ENCODE measurements at places on chromosomes 5 and 9. TPM values are rescaled to one million over a fixed set of nuclear protein-coding genes. Genes with fewer than 3 reads are reported as not detected.

DNA sequence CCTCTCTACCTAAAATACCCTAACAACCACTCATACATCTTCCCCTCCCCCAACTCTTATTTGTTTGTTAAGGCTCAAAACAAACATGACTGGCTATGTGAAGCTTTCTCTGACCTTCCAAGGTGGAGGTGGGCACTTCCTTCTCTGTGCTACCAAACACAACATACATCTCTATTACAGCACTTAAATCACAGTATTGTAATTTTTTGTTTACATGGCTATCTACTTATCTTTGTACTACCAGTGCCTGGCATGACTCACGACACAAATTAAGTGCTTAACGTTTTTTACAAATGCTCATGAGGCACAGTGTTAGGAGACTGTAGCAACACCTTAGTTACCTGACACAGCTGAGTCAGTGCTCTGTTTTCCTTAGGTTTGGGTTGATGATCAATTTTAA lies 18.6 kb downstream of the HOMER1 start:
- DNase-seq = no peak

DNA sequence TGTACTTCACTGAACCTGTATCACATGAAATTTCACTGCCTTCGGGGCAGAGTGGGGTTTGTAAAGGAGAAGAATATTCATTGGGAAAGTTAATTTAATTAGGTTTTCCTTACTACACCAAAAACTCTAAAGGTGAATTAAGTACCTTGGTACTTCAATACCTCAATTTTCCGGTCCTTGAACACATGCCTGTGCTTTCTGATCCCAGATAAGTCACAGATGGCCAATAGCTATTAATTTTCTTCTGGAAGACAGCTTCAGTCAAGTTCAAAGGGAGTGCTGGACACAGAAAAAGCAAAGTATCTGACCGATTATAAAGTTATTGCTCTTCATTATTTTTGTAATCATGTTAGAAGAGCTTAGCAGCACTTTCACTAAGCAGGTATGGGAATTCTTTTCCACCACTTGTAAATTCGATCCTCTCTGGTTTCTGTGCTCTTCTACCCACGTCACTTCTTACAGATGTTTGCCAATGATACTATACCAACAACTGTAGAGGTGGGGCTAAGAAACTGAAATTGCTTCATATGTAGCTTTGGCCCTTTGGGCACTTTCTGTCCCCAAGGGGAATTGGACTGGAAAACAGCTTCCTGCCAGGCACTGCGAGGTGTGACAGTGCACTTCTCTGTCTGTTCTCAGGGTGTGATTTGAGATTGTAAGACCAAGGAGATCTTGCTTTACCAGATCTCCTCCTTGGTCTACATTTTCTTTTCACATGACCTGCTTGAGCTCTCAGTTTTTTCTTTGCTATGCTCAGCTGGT lies 164.0 kb downstream of the CCDC192 start:
- no peak for DNase-seq

IFNB1 gene
- total RNA-seq = not detected

GRCh38 chr5:131194725-131195124 lies 24.0 kb downstream of the LYRM7 start:
- no peak for DNase-seq

DNA sequence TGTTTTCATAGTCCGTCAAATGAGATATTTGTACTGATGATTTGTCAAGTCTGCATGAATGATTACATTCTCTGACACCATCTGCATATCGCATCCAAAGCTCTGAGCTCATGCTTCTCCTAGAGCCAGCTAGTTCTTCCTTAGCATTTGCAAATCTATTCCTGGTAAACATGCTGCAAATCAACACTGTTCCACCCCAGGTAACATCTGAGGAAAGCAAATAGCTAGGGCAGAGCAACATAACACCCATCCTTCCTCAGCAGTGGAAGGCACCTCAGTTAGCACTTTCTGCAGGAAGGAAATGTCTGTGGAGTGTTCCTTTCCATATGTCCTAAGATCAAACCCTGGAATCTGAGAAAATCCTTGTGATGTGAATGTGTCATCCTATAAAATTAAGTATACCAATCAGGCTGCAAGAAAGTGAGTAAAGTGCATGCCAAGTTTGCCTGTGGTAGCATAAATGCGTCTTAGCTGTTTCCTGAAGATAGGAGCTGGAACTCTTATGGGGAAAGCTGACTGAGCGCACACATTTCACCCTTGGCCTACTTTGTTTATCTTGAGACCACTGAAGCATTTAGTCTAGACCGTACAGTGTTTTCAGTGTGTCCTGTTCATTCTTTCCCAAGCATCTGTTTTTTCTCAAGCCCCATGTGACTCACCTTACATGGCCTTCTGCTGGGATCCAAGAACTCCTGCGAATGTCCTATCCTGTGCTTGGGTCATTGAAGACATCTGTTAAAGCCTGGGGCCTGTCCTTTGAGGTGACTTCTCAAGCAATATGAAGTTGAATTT lies 50.9 kb upstream of the STARD4 start:
- DNase-seq = peak; percentile 100

- peak; percentile 93 for DNase-seq
Measured at GRCh38 chr5:122182491-122182921, 53.2 kb downstream of the ZNF474 start.

PCA3 gene
- 0.32 TPM for total RNA-seq

FXN gene
- 21.2 TPM for total RNA-seq

- DNase-seq = no peak
Measured at GRCh38 chr9:94554078-94554438, 825 bp upstream of the PCAT7 start.

DNA sequence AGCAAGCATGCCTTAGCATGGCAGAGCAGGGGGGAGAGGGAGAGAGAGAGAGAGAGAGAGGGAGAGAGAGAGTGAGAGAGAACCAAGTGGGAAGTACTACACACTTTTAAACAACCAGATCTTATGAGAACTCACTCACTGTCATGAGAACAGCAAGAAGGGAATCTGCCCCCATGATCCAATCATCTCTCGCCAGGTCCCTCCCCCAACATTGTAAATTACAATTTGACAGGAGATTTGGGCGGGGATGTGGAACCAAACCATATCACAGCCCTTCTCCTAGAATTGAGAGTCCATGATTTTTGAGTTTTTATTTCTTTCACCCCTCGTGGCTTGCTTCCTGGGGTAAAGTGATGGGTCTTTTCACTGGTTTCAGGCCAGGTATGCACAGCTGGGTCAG lies 98.8 kb downstream of the DOCK2 start:
- no peak for DNase-seq

- no peak for DNase-seq
Measured at GRCh38 chr5:158170060-158170459, 311.1 kb upstream of the CLINT1 start.

GRCh38 chr5:79436821-79437220 lies 77.1 kb downstream of the HOMER1 start:
- DNase-seq = no peak

UGT3A2 gene
- total RNA-seq = not detected

GRCh38 chr9:133075925-133076630 lies 14.3 kb downstream of the CEL start:
- no peak for DNase-seq

DNA sequence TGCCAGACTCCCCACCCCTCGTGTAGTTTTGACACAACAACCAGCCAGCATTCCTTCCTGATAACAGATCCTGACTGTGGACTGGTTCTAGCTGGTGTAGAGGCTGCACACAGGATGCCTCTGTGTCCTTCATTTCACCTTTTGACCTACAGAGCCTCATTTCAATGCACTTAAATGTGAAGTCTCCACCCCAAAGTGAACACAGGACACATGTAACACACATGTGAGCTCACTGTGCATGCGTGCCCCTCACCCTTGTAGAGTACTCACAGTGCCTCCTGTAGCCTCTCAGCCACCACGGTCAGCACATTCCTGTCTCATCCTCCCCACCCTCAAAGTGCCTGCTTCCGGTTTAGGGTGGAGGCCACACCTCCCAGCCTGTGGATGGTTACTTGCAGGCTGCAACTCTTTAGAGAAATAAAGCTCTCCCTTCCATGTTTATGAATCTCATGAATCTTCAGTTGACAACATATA lies 11.6 kb upstream of the NKD2 start:
- no peak for DNase-seq

DNA sequence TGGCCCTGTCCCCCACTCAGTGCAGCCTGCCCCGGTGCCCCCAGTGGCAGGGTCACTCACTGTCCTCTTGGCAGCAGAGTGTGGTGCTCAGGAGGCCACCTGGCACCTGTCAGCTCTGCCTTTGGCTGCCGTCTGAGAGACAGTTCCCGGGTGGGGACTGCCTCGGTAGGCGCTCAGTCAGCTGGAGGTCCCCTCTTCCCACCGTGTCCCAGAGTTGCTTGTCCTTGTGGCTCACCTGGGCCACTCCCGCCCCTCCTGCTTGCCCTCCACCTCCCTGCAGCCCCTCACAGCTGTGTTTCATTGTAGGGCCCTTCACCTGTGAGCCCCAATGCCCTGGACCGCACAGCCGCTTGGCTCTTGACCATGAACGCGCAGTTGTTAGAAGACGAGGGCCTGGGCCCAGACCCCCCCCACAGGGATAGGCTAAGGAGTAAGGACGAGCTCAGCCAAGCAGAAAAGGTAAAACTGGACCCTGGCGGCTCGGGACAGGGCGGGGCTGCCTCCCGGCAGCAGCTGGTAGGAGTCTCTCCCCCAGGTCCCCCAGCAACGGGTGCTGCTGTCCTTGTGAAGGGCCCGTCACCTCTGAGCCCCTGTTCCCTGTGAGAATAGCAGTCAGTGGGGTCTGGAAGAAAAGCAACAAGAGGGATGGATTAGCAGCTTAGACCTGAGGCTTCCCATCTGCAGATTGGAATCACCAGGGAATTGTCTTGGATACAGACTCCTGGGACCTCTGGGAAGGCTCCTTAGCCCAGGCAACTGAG lies 122.7 kb downstream of the DAB2IP start:
- DNase-seq = no peak

DNA sequence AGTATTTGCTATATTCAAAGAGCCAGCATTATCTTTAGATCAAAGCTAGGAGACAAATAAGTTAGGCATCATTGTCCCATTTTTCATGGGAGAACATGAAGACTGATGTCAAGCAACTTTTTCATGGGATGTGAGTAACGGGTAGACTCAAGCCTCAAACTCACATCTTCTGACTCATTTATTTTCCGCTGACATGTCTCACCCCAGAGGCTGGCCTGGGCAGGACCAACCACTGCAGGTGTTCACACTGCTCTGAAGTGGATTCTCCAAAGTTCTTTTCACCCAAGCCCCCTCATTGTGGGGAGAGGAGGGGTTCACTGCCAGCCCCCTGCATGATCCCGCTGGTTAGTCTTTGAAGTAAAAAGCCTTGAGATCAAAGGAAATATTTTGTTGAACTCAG lies 34.9 kb upstream of the BASP1 start:
- DNase-seq = peak; percentile 21

GABRA6 gene
- not detected for total RNA-seq

DMRT3 gene
- not detected for total RNA-seq

- DNase-seq = peak; percentile 73
Measured at GRCh38 chr5:54646356-54647101, 129.0 kb downstream of the SNX18 start.

GRCh38 chr5:34656700-34657273 lies 659 bp downstream of the RAI14 start:
- peak; percentile 30 for DNase-seq

- peak; percentile 32 for DNase-seq
Measured at GRCh38 chr9:132411091-132411508, 1.1 kb downstream of the CFAP77 start.

NEK6 gene
- 65.9 TPM for total RNA-seq

- peak; percentile 24 for DNase-seq
Measured at GRCh38 chr9:99103901-99104458, 933 bp upstream of the TGFBR1 start.

GRCh38 chr5:179696603-179697002 lies 2.2 kb upstream of the CANX start:
- DNase-seq = no peak

GRCh38 chr9:113578279-113578865 lies 114.8 kb downstream of the RGS3 start:
- DNase-seq = no peak

SCAI gene
- 6.9 TPM for total RNA-seq

CCNB1 gene
- 211 TPM for total RNA-seq

GRCh38 chr9:85715587-85715986 lies 26.2 kb downstream of the AGTPBP1 start:
- no peak for DNase-seq

- no peak for DNase-seq
Measured at GRCh38 chr5:73528248-73528647, 30.0 kb downstream of the BTF3 start.

- no peak for DNase-seq
Measured at GRCh38 chr9:93080406-93080805, 15.6 kb upstream of the CARD19 start.

DNA sequence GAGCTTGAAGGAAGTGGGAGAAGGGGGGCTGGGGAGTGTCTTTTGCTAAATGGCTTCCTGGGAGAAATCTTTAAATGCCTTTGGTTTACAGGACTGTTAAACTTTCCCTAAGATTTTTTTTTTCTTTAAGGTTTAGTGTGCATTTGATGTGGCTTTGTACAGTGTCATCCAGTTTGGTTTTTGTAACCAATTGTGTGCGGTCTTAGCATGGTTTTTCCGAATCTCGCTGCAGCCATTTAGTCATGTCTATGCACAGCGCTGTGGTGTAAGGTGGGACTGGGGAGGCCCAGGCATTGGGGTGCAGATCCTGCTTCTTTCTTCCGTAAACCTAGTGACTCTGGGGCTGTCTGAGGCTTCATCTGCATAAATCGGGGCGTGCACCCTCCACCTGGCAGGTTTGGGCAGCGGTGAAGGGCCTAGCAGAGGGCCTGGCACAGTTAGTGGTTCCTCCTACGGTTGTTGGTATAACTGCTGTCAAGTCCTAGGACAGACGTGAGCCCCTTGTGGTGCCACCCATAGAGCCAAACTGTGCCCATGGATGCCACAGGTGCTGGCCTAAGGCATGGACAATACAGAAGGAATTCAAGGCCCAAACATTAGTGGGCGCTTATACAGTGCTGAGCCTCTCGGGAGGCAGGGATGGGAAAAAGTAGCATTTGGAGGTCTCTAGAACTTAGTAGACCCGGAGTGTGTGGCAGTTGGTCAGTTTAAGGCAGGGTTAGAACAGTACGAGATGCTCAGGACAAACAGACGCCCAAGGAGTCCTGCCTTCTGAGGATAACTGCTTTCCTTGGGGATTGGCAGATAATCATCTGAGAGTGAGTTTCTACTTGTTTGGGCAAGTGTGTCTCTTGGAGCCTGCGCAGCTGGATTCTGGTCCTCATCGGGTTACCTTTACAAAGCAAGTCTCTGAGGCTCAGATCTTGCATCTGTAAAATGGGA lies 1.5 kb downstream of the PRRC2B start:
- DNase-seq = peak; percentile 35

GRCh38 chr5:109962882-109963603 lies 273.3 kb downstream of the MAN2A1 start:
- DNase-seq = no peak

DNA sequence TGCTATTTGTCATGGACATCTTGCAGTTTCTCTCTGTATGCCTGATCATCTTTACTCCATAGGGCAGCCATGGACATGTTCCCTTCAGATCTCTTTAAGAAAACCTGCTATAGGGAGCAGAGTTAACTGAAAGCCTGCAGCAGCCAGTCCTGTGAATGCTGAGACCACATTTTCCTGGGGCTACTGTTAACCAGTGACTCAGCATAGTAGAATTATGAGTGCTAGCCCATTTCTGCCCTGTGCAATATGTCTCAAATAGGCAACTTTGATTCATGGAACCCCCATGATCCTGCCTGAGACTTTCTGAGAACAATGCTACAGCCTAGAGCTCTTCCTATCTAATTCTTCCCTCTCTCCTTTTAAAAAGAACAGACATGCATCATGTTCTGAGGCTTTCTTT lies 624.2 kb downstream of the CHSY3 start:
- no peak for DNase-seq

Measured in endothelial cell of umbilical vein (primary cell).